ENCODE measurements at places on chromosomes 2 and 18. TPM values are rescaled to one million over a fixed set of nuclear protein-coding genes. Genes with fewer than 3 reads are reported as not detected.

Gene STON1
- total RNA-seq: 3.5 TPM

Gene FAP
- total RNA-seq: not detected

Gene C2orf80
- not detected for total RNA-seq

Gene PTPRN
- not detected for total RNA-seq

Gene CRYGC
- not detected for total RNA-seq

Gene SKA1
- 0.31 TPM for total RNA-seq

Gene RASGRP3
- total RNA-seq: 3.7 TPM

Gene SLC4A5
- 12.7 TPM for total RNA-seq

Gene CNOT11
- 62.4 TPM for total RNA-seq

All from naive thymus-derived CD8-positive, alpha-beta T cell (primary cell).